ENCODE measurements at places on chromosomes 6 and 20.

GRCh38 chr6:140046016-140046632, 671.7 kb upstream of the CITED2 start:
- DNase-seq, result no peak

DNA sequence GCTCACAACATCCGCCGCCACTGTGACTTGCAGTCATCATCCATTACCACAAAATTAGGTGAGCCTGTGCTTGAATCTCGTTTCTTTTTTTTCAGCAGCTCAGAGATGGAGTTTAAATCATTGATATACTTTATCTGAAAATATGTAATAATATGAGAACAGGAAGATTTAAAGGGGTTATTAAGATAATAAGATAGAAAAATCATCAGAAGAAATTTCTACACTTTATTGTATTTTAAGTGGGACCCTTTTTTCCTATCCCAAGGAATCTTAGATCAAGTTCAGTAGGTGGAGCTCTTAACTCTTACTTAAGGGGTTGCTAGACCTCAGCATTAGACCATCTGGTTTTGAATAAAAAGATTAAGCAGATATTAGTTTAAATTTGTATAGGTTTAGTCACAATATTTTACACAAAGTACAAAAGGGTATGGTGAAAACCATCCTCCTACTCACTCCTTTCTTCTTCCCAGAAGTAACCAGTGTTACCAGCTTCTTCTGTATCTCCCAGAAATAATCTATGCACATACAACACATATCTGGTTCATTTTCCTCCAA, 9.4 kb upstream of the NCOA7 start:
- peak; percentile 33 for DNase-seq

GRCh38 chr20:47304287-47304686, 52.2 kb downstream of the ZMYND8 start:
- no peak for DNase-seq

- DNase-seq, result no peak
These were observed 10.8 kb upstream of the AKAP7 start for GRCh38 chr6:131124336-131125071.

DNA sequence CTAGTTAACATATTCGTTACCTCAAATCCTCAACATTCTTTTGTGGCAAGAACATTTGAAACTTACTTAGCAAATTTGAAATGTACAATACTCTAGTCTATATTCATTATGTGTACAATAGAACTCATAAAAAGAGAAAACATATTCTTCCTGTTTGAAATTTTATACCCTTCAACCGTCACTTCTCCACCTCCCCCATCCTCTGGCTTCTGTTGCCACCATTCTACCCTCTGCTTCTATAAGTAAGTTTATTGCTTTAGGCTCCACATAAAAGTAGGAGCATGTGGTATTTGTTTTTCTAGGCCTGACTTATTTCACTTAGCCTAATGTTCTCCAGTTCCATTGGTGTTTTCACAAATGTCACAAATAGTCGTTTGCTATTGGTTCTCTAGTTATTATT, 205.3 kb downstream of the TENT5A start:
- no peak for DNase-seq

DNA sequence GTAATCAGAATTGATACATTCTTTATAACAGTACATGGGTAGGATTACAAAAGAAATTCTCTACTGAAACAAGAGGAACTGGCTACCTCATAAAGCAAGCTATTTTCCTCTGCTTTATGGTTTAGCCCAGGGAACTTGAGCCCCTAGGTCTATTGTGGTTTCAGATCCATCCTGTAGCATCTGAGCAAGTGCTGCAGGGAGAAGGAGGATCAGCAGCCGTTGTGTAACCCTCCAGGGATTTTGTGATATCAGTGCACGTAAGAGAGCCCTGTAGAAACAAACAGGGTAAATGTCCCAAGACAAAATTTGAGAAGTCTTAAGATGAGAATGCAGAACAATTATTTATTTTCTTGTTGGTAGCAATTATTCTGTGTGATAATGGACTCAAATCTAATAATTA, 165.2 kb upstream of the DEFB112 start:
- no peak for DNase-seq

DNA sequence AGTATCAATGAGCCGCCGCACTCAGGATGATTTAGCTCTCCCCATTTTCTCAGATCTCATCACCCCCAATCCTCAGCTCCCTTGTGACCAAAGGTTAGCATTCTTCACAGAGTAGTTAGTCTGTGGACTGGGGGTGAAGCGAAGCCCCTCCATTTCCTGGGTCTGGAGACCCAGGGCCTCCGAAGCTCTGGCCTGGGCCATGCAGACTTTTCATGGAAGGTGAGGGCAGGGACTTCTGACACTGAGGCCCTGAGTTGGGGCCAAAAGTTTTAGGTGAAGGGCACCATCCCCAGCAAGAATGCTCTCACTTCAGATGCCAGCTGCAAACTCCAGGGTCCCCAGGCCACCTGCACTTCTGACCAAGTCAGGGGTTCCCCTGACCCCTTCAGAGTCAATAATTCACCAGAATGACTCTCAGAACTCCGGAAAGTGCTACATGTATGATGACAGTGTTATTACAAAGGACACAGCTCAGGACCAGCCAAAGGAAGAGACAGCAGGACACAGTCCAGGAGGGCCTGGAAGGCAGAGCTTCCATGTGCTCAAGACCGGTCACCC, 65.7 kb upstream of the DUSP22 start:
- no peak for DNase-seq

DNA sequence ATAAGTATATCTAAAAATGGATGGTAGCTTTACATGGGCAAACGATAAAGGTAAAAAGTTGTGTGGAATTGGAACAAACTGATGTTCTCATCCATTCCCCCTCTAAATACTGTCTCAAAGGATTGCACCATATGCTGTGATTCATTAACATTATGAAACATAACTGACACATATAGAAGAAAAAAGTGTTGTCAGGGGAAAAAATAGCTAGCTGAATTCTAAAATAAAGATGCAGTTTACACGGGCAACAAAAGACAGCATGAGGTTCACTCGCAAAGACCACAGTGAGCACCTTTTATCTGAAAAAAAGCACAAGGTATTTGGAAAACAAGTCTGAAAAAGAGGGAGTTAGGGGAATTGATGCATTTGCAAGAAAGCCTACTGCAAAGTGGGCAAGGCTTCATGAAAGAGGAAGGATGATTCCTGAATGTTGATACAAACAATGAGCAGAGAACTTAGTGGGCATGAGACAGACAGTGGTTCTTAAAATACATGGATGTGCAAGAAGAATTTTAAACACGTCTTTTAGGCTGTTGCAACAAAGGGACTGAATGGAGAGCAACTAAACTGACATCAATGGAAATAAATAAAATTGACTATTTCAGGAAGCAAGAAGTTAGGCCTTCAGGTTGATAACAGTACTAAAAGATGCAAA, 280.9 kb downstream of the KIF16B start:
- DNase-seq, result no peak

DNA sequence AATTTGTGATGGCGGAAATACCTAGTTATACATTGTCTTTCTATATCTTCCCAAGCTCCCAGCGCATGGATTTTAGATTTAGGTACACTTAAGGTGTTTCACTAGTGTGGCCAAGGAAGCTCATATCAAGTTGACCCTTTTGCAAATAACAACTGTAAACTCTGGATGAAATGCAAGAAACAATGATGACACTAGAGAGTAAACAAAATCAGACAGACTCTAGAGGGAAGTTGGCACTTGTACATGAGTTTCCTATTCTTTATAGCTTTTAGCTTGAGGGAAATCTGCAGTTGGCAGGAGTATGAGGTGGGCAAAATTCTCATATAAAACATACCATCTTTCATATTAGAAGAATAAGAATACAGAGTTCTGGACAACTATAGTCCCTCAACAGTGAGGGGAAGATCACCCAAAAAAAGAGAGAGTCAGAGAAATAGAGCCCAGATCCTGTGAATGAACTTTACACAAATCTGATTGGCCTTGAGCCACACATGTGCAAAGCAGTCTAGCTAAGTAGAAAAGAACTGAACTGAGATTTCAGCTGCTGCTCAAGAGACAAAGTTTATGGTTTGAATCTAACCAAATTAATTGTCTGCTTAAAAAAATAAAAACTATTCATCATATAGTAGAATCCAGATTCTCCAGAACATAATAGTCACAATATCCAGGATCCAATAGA, 26.1 kb downstream of the TXLNB start:
- no peak for DNase-seq

- no peak for DNase-seq
These were observed 30.4 kb upstream of the PREX1 start for GRCh38 chr20:48858075-48858790.

DNA sequence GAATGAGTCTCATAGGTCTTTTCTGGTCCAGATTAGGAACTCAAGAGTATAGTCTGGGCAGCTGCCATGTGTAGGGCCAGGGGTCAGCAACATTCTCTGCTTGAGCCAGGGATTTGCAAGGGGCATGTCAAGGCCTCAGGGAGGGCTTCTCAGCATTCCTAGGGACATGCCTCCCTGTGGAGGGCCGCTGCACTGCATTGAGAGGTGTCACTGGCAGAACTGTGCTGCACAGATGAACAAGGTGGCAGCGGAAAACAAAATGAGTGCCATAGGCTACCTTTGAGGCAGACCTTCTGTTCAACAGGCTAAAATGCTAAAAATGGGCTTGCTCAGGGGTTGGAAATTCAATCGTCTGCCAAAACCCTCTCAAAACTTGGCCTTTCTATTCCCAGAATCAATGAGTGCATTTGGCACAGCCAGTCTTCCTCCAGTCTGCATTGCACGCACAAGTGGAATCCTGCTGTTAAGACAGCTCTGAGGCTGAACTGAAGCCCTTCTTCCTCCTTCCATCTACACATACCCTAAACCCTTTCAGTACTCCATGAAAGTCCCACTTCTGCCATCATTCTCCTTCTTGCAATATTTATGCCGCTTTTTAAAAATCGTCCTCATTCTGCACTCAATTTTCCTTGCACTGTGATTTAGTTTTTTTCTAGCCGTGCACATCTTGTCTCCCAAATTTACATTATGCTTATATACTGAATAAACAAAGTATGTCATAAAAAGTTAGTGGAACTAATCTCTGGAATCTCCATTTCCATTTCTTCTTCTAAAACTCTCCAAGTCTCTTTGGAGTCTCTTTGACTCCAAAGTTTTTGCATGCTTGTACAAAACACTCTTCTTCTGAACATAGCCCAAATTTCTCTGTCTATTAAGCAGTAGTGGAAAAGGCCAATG, 51.7 kb downstream of the SLC26A8 start:
- no peak for DNase-seq

DNA sequence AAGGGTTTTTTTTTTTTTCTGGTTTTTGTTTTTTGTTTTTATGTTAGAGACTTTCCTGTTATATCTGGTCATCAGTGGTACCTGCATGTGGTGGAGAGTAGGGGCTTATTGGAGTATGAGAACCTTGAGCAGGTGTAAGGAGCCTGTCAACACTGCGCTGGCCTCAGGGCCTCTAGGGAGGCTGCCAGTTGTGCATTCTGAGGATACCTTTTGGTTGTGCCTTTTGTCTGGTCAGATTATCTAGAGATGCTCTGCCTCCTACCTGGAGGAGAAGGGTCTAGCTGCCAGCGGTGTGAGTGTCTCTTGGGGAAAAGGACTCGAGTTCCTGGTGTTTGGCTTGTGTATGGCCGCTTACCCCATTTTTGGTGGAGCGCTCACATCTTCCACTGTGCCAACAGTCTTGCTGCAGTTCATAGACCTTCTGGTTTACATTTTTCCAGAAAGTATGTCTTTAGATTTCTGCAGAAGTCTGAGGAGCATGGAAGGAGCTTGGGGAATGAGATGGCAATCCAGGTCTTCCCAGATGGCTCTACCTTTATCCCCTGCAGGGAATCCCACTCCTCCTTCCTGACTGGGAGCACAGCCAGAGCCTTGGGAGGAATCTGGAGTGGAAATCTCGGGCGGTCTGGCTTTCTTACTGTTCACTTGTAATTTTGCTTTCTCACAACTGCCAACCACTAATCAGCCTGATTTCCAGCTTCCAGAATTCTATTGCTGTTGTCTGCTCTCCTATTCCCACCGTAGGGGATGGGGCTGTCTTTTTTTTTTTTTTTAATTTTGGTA, 49.9 kb downstream of the PTPN1 start:
- DNase-seq, result no peak

GRCh38 chr6:139776041-139776440, 401.6 kb upstream of the CITED2 start:
- DNase-seq, result no peak

DNA sequence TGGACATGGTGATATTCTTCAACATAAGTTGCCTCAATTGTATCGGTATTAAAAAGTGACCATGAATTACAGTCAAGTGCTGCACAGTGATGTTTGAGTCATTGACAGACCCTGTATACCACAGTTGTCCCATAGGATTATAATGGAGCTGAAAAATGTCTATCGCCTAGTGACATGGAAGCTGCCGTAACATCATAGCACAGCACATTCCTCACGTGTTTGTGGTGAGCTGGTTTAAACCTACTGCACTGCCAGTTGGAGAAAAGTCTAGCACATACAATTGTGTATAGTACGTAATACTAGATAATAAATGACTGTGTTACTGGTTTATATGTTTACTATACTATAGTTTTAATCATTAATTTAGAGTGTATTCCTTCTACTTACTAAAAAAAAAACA, 150.2 kb downstream of the CDH26 start:
- peak; percentile 20 for DNase-seq

GRCh38 chr6:81487489-81487888, 265.0 kb downstream of the TENT5A start:
- DNase-seq, result no peak

DNA sequence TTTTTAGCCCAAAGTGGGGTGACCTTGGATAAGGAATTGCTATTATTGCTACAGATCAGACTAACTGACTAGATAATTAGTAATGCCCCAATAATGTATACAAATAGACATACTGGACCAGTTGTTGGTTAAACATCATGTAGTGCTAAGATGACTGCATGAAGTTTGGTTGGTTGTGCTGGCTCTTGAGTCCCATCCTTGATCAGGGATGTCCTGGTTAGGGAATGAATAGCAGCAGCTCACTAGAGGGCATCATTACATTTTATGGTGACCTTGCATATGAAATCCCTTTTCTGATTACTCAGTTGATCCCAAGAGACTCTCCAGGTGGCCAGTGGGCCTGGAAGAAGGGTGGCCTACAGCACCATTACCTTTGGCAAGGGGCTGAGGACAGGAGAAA, 10.9 kb downstream of the TPBG start:
- no peak for DNase-seq

- DNase-seq, result peak; percentile 99
These were observed 259.1 kb downstream of the HDGFL1 start for GRCh38 chr6:22828179-22829062.
